Activated CD4-positive, alpha-beta memory T cell treated with anti-CD3 and anti-CD28 coated beads, Interleukin-2, amount 10 ng/mL, durations not matched to agents 7 days and 5 days (primary cell): ENCODE measurements at places on chromosomes 12 and 14. TPM values are rescaled to one million over a fixed set of nuclear protein-coding genes. Genes with fewer than 3 reads are reported as not detected.

DNA sequence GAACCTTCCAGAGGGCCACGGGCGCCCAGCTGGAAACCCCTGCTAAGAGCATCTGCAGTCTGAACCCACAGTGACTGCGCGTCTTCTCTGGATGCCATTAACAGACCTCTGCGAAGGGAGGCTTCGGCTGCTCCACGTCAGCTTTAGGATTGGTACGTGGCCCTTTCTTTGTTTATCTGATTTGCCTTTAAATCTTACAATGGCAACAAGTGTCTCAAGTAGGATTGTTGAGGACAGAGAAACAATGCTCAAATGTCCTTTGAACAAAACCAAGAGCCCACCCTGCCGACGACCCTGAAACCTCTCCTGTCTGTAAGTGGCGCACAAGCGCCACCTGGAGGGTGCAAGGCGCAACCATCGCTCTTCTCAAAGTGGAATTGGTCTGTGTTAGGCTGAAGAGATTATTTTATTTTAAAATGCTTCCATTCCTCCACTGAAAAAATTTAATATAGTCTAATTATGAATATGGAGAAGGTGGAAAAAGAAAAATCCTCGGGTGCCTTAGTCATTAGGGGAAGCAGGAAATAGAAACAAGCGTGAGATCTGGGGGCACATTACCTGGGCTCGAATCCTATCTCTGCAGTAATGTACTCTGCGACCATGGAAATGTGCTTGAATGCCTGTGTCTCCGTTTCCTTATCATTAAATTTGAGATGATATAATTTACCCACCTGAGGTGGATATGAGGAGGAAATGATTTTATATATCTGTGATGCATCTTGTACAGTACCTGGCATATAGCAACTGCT is 82.6 kb upstream of the PTPRB start:
- DNase-seq = no peak

GRCh38 chr12:109466821-109467220 is 10.3 kb downstream of the KCTD10 start:
- DNase-seq = no peak

DNA sequence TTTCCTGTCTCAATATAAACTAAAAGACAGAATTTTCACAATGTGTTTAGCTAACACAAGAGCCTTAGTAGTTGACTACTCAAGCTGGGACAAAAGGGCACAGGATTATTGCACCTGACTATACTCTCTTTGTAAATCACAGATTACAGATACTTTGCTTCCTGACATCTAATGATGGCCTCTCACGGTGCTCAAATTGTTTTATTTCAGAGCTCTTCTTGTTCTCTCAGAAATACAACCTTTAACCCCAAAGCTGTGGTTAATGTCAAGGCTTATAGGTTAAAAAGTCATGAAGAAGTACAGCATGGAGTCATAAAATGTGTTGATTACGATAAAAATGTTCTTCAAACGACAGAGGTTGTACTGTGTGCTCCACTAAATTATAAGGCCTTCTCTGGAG is 89.9 kb upstream of the CPNE8 start:
- no peak for DNase-seq

DNA sequence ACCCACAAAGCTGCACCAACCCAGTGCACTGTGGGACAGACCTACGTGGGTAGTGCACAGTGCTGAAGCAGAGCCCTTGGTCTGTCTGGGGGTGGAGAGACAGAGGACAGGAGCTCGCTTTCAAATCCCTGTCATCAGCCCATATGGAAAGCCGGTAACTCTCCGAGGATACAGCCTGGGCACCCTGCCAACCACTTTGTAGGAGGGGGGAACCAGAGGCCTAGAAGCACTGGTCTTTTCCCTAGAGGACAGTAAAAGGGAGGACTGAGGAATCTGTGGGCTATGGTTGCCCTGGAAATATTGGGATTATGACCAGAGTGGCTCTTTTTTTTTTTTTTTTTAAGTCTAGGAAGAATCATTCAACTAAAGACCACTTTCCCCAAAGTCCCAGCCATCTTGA is 74.3 kb downstream of the MAP3K9 start:
- no peak for DNase-seq

DNA sequence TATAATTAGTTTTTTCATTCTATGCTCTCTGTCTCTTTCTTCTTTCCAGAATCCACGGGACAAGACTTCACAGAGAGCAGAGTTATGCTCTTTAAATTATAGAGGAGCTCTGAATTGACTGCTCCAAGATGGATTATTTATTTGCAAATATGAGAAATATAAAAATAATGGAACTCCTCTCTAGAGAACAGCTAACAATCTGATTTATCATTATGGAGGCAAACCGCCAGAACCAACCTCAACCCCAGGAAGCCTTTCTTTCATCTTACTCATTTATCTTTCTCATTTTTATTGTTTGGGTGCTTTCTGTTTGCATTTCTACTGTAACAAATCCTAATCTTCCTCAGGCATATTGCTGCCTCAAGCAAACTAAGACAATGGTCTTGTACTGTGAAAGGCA is 216.5 kb downstream of the C12orf50 start:
- no peak for DNase-seq

DNA sequence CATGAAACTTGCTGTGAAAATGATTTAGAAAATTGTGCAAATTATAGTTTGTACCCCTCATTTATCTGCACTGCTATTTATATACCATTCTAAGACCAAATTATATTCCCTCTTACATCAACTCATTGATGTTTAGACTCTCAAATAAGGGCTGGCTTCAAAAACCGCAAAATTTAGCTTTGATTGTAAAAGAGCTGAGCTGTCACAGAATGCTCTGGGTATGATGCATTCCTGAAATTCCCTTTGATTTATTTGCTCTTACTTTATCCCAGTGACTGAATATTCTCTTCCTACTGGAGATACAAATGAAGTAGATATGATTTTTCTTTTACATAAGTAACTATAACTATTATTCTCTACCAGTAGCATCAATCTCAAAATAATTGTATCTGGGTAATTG is 78.0 kb upstream of the TMTC2 start:
- DNase-seq = no peak

- no peak for DNase-seq
Observed at GRCh38 chr12:106204312-106204711, 43.5 kb downstream of the CKAP4 start.

GRCh38 chr12:67469666-67470065 is 178.9 kb upstream of the DYRK2 start:
- DNase-seq = no peak

DNA sequence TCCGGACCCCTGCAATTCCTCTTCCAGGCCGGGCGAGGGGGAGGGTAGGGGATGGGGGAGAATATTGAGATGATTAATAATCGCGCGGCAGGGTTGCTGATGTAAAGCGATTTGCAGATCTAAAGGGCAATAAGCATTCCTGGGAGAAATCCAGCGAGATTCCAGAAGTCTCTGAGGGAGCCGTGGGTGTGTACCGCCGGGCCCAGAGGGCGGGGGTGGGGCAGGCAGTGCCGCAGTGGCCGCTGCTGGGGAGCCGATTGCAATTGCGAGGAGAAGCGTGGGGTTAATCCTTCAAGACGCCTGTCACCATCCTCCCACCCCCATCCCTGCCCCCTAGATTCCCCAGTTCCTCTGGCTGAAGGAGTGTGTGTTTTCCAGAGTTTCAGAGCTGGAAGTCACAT is 16.4 kb downstream of the FOS start:
- peak; percentile 31 for DNase-seq

Gene NOVA1
- total RNA-seq = not detected

Gene FOXN4
- total RNA-seq = not detected

DNA sequence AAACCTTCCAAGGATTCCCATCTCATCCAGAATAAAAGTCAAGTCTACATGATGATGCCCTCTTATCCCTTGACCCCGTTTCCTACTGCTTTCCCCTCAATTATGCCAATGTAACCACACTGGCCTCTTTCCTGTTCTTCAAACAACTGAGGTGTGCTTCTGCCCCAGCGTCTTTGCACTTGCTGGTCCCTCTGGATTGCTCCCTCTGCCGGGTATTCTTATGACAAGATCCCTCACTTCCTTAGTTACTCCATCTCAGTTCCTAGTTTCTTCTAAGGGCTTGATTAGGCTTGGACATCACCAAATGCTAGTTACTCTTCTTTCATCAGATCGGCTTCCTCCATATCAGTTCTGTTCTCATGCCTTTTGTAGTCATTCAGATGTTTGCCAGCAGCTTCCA is 32.7 kb upstream of the PELI2 start:
- DNase-seq = no peak

Gene KRT6A
- not detected for total RNA-seq

Gene ITGA5
- 102 TPM for total RNA-seq

- DNase-seq = no peak
Observed at GRCh38 chr12:131242741-131243496, 289.2 kb downstream of the ADGRD1 start.

GRCh38 chr14:26687301-26687837 is 89.5 kb upstream of the NOVA1 start:
- DNase-seq = no peak

DNA sequence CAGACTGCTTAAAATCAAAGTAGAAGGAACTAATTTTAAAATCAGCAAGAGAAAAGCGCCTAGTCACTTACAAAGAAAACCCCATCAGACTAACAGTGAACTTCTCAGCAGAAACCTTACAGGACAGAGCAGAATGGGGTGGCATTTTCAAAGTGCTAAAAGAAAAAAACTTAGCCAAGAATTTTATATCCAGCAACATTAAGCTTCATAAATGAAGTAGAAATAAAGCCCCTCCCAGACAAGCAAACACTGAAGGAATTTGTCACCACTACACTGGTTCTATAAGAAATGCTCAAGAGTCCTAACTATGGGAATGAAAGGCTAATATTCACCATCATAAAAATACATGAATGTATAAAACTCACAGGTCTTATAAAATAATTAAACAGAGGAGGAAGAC is 6.4 kb upstream of the ZNF268 start:
- DNase-seq = no peak

Gene KRT78
- not detected for total RNA-seq

- no peak for DNase-seq
Observed at GRCh38 chr14:70887737-70888499, 19.3 kb upstream of the PCNX1 start.

DNA sequence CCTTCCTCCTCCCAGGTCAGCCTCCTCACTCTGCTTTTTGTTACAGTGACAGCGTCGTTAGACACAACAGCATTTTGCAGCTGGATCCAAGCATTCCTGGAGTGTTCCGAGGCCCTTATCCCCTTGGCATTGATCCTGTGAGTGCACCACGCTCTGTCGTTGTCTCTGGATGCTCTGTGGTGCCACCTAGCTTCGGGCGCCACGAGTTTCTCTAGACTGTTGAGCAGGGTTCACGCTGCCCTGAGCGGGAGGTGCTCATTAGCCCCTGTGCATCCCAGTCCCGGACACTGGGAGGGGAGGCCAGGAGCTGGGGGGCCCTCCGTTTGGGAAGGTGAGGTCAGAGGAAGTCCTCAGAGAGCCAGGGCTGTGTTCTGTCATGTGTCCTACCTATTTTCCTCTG is 17.3 kb upstream of the DNAH10 start:
- no peak for DNase-seq

DNA sequence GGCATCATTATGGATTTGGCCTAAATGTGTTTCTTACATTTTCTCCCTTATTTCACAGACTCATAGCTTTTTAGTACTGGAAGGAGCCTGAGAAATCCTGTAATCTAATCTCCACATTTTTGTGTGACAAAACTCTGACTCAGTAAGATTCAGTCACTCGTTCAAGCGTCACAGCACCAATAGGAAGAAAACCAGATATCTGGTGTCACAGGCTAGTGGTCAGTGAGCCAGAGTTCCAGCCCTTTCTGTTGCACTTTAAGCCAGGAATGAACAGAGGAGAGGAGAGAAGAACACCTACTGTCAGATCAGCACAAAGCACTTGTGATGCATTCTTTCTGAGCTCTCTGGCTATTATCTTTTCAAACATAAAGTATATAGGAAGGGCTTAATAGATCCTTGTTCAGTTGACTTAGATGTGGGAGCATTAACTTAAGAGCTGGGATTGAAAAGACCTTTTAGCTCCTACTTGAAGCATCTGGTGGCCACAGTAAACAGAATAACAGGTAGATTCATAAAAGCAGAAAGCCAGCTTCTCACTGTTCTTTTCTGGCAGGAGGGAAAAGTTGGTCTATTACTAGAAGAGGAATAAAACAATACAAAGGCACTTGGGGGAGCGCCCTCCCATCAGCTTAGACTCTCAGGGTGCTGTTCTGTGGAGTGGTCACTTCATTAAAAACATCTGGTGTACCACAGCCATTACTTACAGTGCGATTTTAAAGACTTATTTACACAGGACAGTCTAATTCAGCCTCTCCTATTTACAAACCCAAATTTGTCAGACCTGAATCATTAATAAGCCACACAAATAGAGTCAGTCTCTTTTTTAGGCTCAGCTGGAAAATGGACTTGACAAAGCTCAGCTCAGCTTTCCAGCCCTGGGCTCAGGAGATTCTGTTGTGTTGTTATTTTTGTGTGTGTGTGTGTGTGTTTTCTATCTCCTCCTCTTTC is 12.2 kb upstream of the NID2 start:
- DNase-seq = no peak

DNA sequence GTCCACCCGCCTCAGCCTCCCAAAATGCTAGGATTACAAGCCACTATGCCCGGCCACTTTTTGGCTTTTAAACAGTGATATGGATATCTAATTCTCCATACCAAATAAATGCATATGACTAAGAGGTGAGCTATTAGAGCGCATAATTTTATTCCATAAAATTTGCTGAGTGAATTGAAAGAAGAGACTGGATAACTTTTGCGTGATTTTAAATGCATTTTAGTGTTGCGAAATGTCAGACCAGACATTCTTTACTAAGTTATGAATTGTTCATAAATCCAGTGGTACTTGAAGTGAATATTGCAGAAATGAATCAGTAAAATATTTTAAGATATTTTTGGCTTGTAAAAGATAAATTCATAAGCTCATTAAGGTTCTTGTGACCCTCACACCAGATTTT is 50.9 kb upstream of the DIP2B start:
- DNase-seq = no peak

Gene SLC10A1
- not detected for total RNA-seq

DNA sequence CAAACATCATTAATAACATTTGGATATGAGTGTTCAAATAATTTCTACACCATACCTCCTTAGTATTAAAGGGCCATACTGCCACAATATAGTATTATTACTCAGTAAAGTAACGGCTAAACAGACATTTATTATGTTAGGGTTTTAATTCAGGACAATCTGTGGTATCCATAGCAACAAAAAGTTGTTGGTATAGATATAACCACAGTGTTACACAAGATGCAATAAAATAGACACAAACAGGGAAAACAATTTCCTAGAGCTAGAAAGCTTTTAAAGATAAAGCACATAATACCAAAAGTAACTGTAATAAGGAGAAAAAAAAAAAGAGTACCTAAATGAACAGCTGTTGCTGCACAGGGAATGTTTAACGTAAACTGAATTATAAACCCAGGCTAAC is 16.1 kb downstream of the CNIH1 start:
- no peak for DNase-seq

- DNase-seq = no peak
Observed at GRCh38 chr12:131616738-131617137, 94.2 kb upstream of the SFSWAP start.

DNA sequence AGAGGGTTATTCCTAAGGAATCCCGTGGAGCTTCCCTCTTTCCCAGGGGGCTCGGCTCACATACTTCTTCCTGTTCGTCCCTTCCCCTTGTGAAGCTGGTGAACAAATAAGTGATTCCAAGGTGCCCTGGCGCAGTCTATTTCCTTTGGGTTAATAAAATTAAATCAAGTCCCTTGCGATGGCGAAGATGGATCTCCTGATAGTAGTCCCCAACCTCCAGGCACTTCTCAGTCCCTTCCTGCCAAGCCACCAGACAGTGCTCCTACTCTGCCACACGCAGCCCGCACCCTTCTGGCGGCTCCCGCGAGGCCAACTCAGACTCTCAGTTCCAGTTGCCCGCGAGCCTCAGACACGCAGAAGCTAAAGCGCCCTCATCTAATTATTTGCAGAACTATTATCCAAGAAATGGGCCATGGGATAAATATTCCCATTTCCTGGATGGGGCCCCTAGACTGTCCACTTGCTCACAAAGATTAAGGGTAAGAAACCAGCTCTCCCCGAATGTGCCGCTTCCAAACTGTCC is 2.4 kb upstream of the SIX6 start:
- DNase-seq = no peak
